Activated naive CD4-positive, alpha-beta T cell treated with anti-CD3 and anti-CD28 coated beads for 36 hours (primary cell): ENCODE measurements at places on chromosomes 1 and 21.
A peak's percentile ranks its signal among the peaks of the same experiment; 100 is the strongest.

GRCh38 chr1:230570724-230571360, 71.4 kb upstream of the COG2 start:
- DNase-seq = no peak
- no peak overlapping the region for H3K4me3 ChIP-seq
- H3K27me3 ChIP-seq = peaks cover 20% of the 10 kb centered on the region
- no peaks in the 10 kb centered on the region for H3K36me3 ChIP-seq

DNA sequence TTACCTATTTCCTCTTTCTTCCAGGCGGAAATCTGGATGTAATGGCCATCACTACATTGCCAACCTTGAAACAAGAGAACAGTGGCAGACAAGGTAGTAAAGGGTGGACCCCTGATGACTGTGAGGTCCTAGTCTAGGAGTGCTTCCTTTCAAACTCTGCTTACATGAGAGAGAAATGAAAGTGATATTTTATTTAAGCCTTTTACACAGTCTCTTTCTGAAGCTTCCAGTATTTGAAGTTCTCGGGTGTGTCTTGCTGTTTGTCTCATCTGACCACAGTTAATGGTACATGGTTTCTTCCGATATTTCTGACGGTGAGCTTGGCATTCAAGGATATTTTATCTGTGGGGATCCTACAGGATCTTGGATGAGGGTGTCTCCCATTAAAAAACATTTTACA, 215.2 kb downstream of the SLC45A1 start:
- peak overlapping the region; percentile 74 for H3K27ac ChIP-seq
- peaks cover 26% of the 10 kb centered on the region for H3K4me1 ChIP-seq
- DNase-seq = no peak
- H3K27me3 ChIP-seq = no peaks in the 10 kb centered on the region

- no peak for DNase-seq
- no peaks in the 10 kb centered on the region for H3K36me3 ChIP-seq
- no peaks in the 10 kb centered on the region for H3K4me1 ChIP-seq
- no peak overlapping the region for H3K27ac ChIP-seq
- H3K27me3 ChIP-seq = peaks cover 3% of the 10 kb centered on the region
Measured at GRCh38 chr21:41011951-41012366, 156.0 kb upstream of the BACE2 start.

DNA sequence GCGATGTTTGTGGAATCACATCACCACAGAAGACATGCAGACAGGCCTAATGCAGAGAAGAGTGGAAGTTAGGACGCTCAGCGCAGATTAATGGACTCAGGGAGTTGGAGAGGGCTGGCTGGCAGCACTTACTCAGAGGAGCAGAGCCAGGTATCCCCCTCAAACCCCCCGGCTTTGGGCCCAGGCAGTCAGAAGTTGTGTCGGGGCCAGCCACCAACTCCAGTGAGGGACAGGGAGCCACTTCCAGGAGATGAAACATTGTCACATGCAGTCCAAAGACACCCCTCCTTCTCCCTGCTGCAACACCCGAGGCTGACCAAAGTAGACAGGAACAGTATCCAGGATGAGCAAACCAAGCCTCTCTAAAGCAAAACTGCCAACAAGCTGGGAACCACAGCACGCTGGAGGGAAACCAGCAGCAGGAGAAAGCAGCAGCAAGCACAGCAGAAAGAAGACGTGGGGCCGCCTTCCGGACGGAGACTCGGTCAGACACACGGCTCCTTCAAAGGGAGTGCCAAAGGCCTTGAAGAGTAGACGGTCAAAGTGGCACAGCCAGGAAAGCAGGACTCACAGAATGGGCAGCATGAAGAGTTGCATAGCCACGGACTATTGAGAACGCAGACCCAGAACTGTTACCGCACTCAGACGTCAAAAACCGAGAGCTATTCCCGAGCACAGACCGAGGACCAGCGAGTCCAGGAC, 149.3 kb downstream of the PCBP3 start:
- H3K4me1 ChIP-seq = peaks cover 4% of the 10 kb centered on the region
- H3K27ac ChIP-seq = no peak overlapping the region
- H3K36me3 ChIP-seq = no peaks in the 10 kb centered on the region
- H3K4me3 ChIP-seq = no peak overlapping the region

DNA sequence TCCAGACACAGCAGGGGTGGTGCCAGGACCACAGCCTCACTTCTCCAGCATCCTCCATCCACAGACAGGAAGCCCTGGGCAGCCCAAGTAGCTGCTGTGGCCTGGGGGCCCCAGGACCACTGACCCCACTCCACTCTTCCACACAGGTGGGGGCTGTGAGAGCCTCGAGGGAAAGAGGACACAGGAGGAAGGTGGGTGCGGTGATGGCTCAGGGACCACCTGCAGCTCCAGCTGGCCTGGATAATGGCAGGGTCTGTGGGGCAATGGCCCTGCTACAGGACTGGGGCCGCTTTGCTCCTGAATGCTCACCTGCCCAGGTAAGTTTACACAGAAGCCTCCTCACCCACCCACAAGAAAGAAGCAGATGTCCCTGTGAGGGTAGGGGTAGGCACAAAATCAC, 18.3 kb upstream of the PRSS38 start:
- no peaks in the 10 kb centered on the region for H3K36me3 ChIP-seq
- H3K4me1 ChIP-seq = no peaks in the 10 kb centered on the region
- no peaks in the 10 kb centered on the region for H3K27me3 ChIP-seq
- H3K4me3 ChIP-seq = no peak overlapping the region
- DNase-seq = no peak

GRCh38 chr1:245014247-245015029, 140.3 kb upstream of the KIF26B start:
- H3K27me3 ChIP-seq = no peaks in the 10 kb centered on the region
- DNase-seq = no peak
- no peaks in the 10 kb centered on the region for H3K36me3 ChIP-seq
- no peak overlapping the region for H3K27ac ChIP-seq
- H3K4me3 ChIP-seq = no peak overlapping the region

DNA sequence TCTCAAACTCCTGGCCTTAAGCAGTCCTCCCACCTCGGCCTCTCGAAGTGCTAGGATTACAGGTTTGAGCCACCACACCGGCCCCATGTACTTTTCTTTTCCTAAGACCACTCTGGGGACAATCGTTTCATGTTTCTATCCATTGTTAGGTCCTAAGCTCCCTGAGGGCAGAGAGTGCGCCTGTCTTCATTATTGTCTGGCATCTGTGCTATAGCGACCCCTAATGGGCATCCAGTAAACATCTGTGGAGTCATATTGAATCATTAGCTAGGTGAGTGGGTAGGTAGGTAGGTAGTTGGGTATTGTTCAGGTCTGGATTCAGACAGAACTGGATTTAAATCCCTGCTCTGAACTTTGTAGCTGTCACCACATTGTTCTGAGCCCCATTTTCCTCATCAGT, 66.1 kb downstream of the TMEM53 start:
- H3K27ac ChIP-seq = no peak overlapping the region
- H3K4me3 ChIP-seq = no peak overlapping the region
- DNase-seq = peak; percentile 14
- H3K36me3 ChIP-seq = no peaks in the 10 kb centered on the region
- no peaks in the 10 kb centered on the region for H3K4me1 ChIP-seq

DNA sequence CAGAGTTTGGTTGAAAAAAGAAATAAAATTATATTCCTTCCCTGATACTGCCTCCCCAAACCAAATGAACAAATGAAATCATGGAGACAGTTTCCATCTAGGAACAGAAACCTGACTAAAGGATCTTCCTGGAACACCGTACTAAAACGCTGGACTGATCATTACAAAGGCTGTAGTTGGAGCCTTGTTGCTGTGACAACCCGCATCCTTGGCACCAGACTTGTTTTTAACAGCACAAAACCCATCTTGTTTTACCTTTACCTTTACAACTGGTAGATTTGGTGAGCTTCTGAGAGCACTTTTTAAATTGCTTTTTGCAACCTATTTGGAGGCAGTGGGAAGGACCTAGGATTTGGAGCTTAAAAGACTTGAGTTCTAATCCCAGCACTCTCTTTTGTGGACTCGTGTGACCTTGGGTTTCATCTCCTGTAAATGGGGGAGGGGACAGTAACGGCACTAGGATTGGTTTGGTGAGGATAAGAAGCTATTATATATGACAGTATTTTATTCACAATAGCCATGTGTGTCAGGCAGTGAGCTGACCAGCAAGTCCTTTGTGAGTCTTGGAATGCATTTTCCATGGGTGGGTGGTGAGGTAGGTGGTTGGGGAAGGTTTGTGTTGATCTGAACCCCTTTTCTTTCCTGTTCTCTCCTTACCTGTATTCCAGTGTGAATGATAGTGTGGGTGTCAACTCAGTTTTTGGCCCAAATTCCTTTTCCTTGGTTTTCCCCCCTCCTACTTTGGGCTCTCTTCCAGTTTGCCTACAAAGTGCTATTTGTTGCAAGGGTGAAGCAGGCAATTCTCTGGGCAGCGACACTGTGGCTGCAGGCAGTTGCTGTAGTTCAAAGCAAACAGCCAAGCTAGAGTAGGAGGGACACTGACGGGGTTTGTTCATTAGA, 12.6 kb downstream of the LRRC8D start:
- H3K4me1 ChIP-seq = peaks cover 5% of the 10 kb centered on the region
- H3K27me3 ChIP-seq = no peaks in the 10 kb centered on the region
- no peaks in the 10 kb centered on the region for H3K36me3 ChIP-seq
- no peak for DNase-seq
- no peak overlapping the region for H3K4me3 ChIP-seq

GRCh38 chr1:59532102-59532501, 235.2 kb downstream of the FGGY start:
- H3K36me3 ChIP-seq = no peaks in the 10 kb centered on the region
- no peak overlapping the region for H3K27ac ChIP-seq
- H3K27me3 ChIP-seq = no peaks in the 10 kb centered on the region
- no peaks in the 10 kb centered on the region for H3K4me1 ChIP-seq
- DNase-seq = no peak
- H3K4me3 ChIP-seq = no peak overlapping the region

GRCh38 chr21:16426936-16427335, 697.2 kb downstream of the USP25 start:
- H3K36me3 ChIP-seq = no peaks in the 10 kb centered on the region
- H3K4me3 ChIP-seq = no peak overlapping the region
- no peaks in the 10 kb centered on the region for H3K4me1 ChIP-seq
- no peaks in the 10 kb centered on the region for H3K27me3 ChIP-seq
- no peak overlapping the region for H3K27ac ChIP-seq

DNA sequence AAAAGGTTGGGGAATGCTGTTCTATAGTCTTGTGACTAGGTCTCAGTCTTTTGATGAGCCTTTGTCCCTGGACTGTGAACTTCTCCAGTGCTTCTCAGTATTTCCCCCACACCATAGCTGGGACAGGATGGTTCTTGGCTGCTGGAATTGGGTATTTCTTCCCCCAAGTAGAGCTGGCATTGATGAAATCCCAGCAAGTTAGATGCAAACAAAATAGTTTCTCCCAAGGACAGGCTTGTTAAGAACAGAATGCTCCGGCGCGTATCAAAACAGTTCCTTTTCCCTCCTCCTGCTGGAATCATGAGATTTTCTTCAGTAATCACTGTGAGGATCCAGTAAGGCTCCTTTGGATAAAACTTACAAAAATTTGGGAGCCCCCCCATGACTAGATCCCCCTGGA, 162.6 kb downstream of the PIK3R3 start:
- no peak overlapping the region for H3K4me3 ChIP-seq
- no peak for DNase-seq
- H3K27ac ChIP-seq = no peak overlapping the region
- H3K36me3 ChIP-seq = peaks cover 7% of the 10 kb centered on the region
- no peaks in the 10 kb centered on the region for H3K4me1 ChIP-seq
- H3K27me3 ChIP-seq = no peaks in the 10 kb centered on the region

GRCh38 chr1:61056196-61056572, 26.2 kb upstream of the NFIA start:
- no peak for DNase-seq
- H3K27ac ChIP-seq = no peak overlapping the region
- H3K4me1 ChIP-seq = peaks cover 31% of the 10 kb centered on the region
- H3K36me3 ChIP-seq = no peaks in the 10 kb centered on the region
- peaks cover 64% of the 10 kb centered on the region for H3K27me3 ChIP-seq
- H3K4me3 ChIP-seq = peak overlapping the region; percentile 78

- H3K4me1 ChIP-seq = peaks cover 3% of the 10 kb centered on the region
- no peak within 1 kb of the TSS for H3K27ac ChIP-seq
- H3K4me3 ChIP-seq = peak within 1 kb of the TSS; percentile 54
- peaks cover 11% of the 10 kb centered on the region for H3K27me3 ChIP-seq
- no peaks in the 10 kb centered on the region for H3K36me3 ChIP-seq
Measured at GRCh38 chr1:6260961-6261614, at the start of gene GPR153. GPR153 (minus strand) TSS chr1:6261098; CDS start chr1:6254905, 6,193 bp downstream.

- DNase-seq = peak; percentile 26
- H3K4me3 ChIP-seq = no peak overlapping the region
- no peak overlapping the region for H3K27ac ChIP-seq
- H3K4me1 ChIP-seq = peaks cover 8% of the 10 kb centered on the region
- peaks cover 40% of the 10 kb centered on the region for H3K27me3 ChIP-seq
Measured at GRCh38 chr21:41170442-41170841, 2.5 kb downstream of the BACE2 start.

- DNase-seq = peak; percentile 55
- no peak overlapping the region for H3K4me3 ChIP-seq
- H3K27me3 ChIP-seq = peaks cover 45% of the 10 kb centered on the region
- H3K36me3 ChIP-seq = no peaks in the 10 kb centered on the region
- H3K4me1 ChIP-seq = peaks cover 19% of the 10 kb centered on the region
Measured at GRCh38 chr1:158248118-158248517, 6.1 kb upstream of the CD1A start.

- peak overlapping the region; percentile 70 for H3K27ac ChIP-seq
- peaks cover 15% of the 10 kb centered on the region for H3K36me3 ChIP-seq
- no peak for DNase-seq
- no peaks in the 10 kb centered on the region for H3K27me3 ChIP-seq
- peaks cover 31% of the 10 kb centered on the region for H3K4me1 ChIP-seq
- no peak overlapping the region for H3K4me3 ChIP-seq
Measured at GRCh38 chr1:109624201-109625010, 4.8 kb downstream of the AMPD2 start.

DNA sequence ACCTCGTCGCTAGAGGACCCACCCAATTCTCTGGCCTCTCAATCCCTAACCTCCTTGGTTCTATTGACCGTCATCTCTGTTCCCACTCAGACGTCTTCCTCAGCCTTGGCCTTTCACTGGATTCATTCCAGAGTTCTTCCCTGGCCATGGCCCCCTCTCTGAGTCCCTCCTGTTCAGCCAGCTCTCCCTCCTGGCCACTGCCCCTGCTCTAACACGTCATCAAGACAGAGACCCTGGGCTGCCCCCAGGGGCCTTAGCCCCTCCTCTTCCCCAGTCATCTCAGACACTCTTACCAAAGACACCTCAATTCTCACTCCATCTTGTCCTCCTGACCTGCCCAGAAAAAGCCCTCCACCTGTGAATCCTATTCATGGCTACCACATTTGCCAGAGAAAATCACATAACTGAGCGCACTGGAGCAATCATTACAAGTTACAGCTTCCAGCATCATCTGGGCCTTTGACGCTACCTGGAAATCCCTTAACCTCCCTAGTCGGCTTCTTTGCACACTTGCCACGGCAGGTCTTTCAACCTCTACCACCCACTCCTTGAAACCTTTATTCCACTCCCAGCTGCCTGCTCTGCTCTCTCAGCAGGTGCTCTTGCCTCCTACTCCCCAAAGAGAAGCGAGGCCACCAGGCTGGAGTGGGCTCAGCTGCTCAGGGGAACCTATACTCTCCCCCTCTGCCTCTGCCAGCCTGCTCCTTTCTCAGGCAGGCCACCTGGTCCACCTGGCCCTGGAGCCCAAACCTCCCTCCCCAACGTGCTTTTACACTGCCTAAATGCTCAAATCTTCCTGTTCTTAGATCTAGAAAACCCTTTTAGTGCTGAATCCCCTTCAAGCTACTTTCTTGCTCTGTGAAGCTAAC, 14.0 kb downstream of the DCST2 start:
- no peak overlapping the region for H3K4me3 ChIP-seq
- H3K27ac ChIP-seq = peak overlapping the region; percentile 67
- DNase-seq = no peak
- no peaks in the 10 kb centered on the region for H3K27me3 ChIP-seq
- peaks cover 19% of the 10 kb centered on the region for H3K36me3 ChIP-seq
